ENCODE measurements at places on chromosomes 11 and 22.

DNA sequence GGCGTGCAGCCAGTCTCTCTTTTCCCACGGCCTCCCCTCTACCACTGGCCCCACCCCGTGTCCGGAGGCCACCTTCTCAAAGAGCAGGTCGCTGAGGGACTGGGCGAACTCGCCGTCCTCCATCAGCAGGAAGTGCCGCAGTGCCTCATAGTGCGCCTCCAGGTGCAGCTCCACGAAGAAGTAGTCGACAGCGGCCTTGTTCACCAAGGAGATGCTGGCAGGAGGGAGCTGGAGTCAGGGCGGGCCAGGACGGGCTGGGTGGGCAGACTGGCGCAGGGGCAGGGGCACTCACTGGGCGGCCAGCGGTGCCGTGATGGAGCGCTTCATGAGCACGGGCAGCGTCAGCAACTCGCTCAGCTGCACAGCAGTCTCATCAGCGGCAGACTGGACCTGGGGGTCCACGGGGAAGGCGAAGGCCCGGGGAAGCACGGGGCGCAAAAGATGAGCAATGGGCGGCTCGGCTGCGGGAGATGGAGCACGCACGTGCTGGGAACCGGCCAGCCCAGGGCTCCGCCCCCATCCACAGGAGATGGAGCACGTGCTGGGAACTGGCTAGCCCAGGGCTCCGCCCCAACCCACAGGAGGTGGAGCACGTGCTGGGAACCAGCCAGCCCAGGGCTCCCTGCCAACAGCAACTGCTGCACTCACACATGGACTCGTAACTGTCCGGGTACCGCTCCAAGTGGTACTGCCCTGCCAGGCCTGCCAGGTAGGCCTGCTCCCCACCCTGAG, 18.4 kb downstream of the SELENOO start:
- DNase-seq, result no peak

DNA sequence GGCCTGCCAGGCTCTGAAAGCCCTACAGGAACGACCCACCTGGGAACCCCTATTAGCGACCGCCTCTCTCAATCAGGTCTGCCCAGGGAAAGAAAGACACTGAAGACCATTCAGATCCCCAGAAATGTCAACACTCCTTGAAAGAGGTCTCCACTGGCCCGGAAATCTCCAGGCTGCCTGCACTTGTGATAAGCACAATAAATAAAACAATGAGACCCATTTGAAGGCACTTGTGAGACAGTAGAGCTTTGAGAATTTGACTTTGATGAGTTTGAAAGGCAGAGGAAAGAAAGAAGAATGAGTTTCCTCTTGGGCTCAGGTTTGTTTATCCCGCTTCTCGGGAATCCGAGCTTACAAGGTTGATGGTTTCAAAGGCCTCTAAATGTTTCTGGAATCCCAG, 416.3 kb downstream of the BUD13 start:
- no peak for DNase-seq

- no peak for DNase-seq
Observed at GRCh38 chr11:38582151-38582550, 1984.1 kb upstream of the RAG2 start.

GRCh38 chr22:45639747-45640102, 31.9 kb upstream of the ATXN10 start:
- no peak for DNase-seq

DNA sequence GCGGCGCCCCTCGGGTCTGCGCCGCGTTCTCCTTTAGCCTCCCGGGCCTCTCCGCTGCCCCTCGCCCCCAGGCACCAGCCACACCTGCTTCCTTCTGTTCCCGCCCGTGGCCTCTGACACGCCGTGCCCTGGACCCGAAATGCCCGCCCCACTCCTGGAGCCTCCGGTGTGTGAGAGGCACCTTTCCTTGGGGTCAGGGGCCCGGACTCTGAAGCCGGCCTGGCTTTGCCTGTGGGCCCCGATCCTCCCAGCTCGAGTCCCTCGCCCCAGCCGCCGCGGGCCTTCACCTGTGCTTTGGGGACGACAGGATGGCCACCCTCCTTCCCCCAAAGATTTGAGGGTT, 661 bp upstream of the CDPF1 start:
- DNase-seq, result no peak

DNA sequence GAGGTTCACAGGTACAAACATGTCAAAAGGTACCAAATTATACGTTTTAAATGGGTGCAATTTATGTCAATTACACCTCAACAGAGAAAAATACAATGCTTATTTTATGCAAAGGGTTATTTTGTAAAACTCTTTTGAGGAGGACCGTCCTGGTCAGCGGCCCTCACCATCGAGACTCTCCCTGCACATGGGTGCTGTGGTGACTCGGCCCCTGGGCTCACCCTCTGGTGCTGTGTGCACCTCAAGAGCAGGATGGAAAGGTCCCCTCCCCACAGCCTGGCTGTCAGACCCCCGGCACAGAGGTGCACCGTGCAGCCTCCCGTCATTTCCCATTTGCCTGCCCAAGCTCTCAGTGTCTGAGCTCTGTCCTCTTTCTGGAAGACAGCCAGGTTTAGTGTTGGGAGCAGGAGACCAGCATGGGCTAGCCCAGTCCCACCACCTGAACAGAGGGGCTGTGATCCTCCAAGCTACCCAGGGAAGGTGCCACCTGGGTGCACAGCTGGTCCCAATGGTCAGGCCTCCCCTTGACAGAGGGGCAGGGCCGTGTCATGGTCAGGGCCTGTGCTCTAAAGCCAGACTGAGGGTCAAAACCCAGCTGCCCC, 41.8 kb upstream of the PRODH start:
- no peak for DNase-seq

Data from stimulated activated CD4-positive, alpha-beta T cell treated with anti-CD3 and anti-CD28 coated beads, Interleukin-1b, Interleukin-23, amount 100 ng/mL, for 1 hour (primary cell).